T47D (cell line): ENCODE measurements at places on chromosomes 6 and 20.

- no peak for DNase-seq
Observed at GRCh38 chr6:42777126-42777822, 4.6 kb upstream of the BICRAL start.

GRCh38 chr6:95948324-95948723, 67.5 kb upstream of the FUT9 start:
- no peak for DNase-seq

DNA sequence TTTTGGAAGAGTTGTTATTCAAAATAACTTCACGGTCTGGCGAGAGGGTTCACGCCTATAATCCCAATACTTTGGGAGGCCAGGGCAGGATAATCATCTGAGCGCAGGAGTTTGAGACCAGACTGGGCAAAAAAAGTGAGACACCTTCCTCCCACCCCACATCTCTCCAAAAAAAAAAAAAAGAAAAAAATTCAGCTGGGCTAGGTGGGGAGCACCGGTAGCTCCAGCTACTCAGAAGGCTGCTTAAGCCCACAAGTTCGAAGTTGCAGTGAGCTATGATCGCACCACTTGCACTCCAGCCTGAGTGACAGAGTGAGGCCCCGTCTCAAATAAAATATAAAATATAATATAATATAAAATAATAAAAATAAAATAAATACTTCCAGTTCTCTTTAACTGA, 10.4 kb downstream of the OR2B2 start:
- no peak for DNase-seq

DNA sequence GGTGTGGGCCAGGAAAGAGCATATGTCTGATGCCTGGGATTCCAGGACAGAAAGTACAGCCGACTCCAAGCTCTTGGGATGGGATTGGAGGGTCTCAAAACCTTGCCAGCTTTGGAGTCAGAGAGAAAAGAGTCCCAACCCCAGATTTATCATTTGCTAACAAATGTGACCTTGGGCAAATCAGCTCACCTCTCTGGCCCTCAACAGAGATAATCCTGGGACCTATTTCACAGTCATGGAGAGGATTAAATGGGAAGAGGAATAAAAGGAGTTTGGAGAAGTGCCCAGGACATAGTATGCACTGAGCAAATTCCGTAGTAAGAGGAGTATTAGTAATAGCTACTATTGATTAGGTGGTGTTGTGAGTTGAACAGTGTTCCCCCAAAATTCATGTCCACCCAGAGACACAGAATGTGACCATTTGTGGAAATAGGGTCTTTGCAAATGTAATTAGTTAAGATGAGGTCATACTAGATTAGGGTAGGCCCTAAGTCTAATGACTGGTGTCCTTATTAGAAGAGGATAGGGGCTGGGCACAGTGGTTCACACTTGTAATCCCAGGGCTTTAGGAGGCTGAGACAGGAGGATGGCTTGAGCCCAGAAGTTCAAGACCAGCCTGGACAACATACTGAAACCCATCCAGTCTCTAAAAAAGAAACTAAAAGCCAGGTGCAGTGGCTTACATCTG, 17.1 kb downstream of the RIPOR3 start:
- no peak for DNase-seq

- DNase-seq: no peak
Observed at GRCh38 chr6:118667988-118668387, 16.6 kb upstream of the CEP85L start.

DNA sequence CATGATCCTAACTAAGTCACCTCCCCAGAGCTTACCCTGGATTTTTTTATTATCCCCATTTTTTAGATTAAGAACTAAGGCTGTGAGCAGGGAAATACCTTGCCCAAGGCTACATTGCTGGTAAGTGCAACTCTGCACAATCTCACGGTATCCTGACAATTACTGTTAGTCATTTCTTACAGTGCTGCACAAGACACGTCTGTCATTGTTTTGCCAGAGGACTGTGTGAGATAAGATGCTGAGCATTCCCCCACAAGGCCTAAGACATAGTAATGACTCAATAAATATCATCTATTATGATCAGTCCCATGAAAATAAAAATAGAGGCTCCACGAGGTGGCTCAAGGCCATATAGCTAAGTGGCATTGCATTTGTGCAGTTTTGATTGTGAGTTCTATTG, 21.0 kb downstream of the PFDN4 start:
- no peak for DNase-seq

- peak; percentile 6 for DNase-seq
Observed at GRCh38 chr20:7094438-7094997, 327.0 kb downstream of the BMP2 start.

GRCh38 chr6:135268740-135269139, 87.6 kb downstream of the MYB start:
- no peak for DNase-seq

GRCh38 chr6:22357724-22358189, 60.9 kb upstream of the PRL start:
- DNase-seq: no peak

- no peak for DNase-seq
Observed at GRCh38 chr6:157887892-157888291, 64.8 kb downstream of the SNX9 start.

DNA sequence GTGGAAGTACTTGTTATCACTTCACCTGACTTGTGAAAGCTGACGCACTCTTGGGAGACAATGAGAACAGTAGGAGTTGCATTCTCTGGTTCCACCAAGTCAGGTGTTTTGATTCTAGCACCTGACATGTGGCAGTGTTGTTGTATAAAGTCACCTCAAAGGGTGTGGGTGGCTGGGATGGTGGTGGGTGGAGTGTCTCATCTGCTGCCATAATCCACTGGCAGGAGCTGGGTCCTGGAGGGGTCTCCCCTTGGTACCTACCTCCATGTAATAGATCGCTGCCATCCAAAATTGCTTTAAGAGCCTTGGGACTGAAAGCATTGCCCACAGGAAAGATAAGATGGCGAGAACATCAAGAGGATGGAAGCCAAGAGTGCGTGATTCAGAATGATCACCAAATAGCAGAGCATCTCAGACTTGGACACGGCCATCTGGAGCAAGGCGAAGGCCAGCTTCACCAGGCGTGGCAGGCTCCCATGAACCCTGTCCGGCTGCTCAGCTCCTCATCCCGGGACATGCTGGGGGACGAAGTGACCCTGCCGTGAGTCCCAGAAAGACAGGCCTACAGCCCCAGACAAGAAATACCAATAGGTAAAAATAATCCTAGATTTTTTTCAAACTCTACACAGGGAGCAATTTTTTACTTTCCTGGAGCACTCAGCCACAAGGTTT, 56.6 kb downstream of the NPEPL1 start:
- DNase-seq: no peak

DNA sequence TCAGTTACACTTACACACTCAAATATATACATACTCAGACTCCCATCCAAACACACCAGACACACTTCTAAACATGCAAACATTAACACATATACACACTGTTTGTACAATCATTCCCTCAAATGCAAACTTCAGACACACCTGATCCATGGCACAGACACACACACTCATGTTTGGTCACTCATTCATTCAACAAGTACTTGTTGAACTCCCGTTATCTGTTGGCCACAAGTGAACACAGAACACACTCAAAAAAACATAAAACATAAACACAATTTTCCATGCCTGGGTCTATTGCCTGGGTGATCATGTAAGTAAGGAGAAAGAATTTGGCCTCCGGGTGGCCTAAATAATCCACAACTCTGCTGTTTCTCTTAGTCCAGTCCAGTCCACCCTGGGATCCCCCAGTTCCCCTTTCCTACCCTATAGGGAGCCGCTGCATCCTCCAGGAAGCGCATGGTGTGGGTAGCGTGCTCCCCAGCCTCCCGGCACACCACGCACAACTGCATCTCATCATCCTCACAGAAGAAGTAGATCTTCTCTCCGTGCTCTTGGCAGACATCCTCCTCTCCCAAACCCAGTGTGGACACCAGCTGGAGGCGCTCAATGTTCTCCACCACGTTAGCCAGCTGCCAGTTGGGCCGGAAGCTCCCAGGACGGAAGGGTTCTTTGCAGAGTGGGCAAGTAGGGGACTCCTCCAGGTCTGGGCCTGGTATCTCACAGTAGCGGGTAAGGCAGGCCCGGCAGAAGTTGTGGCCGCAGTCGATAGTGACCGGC, 815 bp downstream of the TRIM10 start:
- no peak for DNase-seq

GRCh38 chr6:104711371-104711770, 148.3 kb downstream of the HACE1 start:
- peak; percentile 54 for DNase-seq

GRCh38 chr20:40588891-40589290, 100.1 kb downstream of the MAFB start:
- no peak for DNase-seq

DNA sequence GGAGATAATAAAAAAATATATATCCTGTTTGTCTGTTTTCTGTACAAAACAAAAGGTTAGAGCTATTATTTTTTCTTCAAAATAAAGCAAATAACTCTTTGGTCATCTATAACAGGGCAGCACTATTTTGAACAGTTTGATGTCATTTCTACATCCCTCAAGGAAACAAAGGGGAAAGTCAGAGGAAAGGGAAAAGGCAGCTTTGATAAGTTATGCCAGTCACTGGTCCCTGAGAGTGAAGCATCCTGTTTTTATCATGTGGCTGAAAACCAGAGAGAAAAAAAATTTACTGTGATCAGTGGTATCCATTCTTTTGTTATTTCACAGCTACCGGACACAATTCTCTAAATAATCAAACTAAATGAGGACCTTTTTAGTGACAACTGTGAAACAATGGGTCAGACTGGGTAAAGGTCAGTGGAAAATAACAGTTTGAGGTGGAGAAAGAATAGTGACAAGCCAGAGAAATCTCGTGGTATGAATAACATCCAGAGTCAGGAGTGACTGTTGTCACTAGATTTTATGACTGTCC, 356.0 kb downstream of the HDGFL1 start:
- DNase-seq: no peak

- DNase-seq: no peak
Observed at GRCh38 chr6:131685266-131685780, 15.9 kb downstream of the OR2A4 start.

GRCh38 chr20:51563486-51564332, 21.2 kb upstream of the NFATC2 start:
- no peak for DNase-seq

GRCh38 chr20:9492067-9492466, 22.3 kb upstream of the LAMP5 start:
- DNase-seq: no peak

DNA sequence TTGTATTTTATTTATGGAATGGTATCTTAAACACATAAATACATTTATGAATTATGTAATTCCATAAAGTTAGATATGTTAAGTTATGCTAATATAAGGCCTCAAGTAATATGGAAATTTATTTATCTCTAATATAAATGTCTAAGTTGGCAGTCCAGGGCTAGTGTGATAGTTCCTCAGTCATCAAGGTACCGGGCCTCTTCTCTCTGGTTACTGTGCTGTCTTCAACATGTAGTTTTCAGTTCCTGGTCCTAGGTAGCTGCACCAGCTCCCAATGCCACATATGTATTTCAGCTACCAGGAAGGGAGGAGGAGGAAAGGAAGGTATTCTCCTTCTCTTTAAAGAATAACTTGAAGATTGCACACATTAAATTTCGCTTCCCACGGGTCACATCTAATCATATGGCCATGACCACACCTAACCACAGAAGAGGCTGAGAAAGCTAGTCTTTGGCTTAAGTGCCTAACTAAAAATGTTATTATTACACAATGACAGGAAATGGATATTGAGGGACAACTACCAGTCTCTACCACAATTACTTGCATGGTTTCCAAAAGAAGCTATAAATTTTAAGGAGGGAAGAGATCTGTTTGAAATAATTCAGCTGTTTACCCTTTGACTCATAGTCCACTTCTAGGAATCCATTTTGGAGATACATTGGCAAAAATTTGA, 68.6 kb downstream of the BCKDHB start:
- no peak for DNase-seq

GRCh38 chr6:11179419-11180202, 52.9 kb downstream of the NEDD9 start:
- no peak for DNase-seq
